ENCODE measurements at places on chromosomes 1 and 21. TPM values are rescaled to one million over a fixed set of nuclear protein-coding genes. Genes with fewer than 3 reads are reported as not detected.

The ATF3 gene
- total RNA-seq, result 31.7 TPM

The CYP2J2 gene
- total RNA-seq, result 0.53 TPM

The SPRR5 gene
- total RNA-seq, result not detected

The UBXN10 gene
- total RNA-seq, result 0.13 TPM

The CD84 gene
- not detected for total RNA-seq

The PER3 gene
- 4.5 TPM for total RNA-seq

The OR2L5 gene
- not detected for total RNA-seq

The KIFAP3 gene
- total RNA-seq, result 15.7 TPM

The FALEC gene
- total RNA-seq, result not detected

The HSD11B1 gene
- total RNA-seq, result 4.1 TPM
